ENCODE measurements at places on chromosomes 11 and 22.
A peak's percentile ranks its signal among the peaks of the same experiment; 100 is the strongest.

GRCh38 chr11:119195680-119196079, 10.4 kb downstream of the NHERF4 start:
- no peak for DNase-seq

DNA sequence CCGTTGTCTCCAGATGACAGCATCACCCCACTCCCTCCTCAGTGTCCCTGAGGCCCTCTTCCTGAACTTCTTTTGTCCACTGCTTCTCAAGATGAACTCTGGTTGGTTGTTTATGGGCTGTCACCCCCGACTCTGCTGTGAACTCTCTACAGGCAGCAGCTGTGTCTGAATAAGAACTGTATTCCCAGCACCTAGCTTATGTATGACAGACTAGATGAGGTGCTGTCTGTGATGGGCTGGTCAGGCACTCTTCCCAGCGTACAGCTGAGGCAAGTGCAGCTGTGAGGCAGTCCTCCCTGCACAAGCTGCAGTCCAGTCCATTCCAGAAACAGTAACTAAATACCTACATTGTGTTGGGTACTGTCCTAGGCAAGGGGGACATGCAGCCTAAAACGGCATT, 111.4 kb upstream of the PITPNB start:
- no peak for DNase-seq

- DNase-seq, result no peak
Observed at GRCh38 chr11:46673713-46674462, 26.5 kb downstream of the ARHGAP1 start.

GRCh38 chr22:22825213-22825593, 62.4 kb upstream of the IGLL5 start:
- no peak for DNase-seq

GRCh38 chr11:24588081-24588480, 91.2 kb downstream of the LUZP2 start:
- no peak for DNase-seq

GRCh38 chr11:100574894-100575769, 112.0 kb upstream of the ARHGAP42 start:
- DNase-seq, result no peak

DNA sequence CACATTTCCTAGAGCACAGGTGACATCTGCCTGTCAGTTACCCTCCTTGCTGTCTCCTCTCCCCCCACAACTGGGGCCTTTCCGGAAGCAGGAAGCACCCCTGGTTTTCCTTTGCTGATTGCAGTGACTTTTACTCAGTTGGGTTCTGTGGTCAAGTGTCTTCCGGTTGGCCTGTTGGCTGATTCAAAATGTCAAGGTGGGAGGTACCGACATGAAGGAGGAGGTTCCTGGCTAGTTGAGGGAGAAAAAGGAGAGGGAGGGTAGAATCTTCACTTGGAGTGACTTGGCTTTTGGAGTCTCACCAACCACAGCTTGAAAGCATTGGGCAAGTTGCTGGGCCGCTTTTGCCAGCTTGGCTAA, 9.3 kb upstream of the ADAMTS15 start:
- DNase-seq, result no peak

GRCh38 chr11:35158701-35159510, 19.9 kb downstream of the CD44 start:
- DNase-seq, result no peak

GRCh38 chr11:88619656-88620385, 282.3 kb upstream of the CTSC start:
- DNase-seq, result no peak

DNA sequence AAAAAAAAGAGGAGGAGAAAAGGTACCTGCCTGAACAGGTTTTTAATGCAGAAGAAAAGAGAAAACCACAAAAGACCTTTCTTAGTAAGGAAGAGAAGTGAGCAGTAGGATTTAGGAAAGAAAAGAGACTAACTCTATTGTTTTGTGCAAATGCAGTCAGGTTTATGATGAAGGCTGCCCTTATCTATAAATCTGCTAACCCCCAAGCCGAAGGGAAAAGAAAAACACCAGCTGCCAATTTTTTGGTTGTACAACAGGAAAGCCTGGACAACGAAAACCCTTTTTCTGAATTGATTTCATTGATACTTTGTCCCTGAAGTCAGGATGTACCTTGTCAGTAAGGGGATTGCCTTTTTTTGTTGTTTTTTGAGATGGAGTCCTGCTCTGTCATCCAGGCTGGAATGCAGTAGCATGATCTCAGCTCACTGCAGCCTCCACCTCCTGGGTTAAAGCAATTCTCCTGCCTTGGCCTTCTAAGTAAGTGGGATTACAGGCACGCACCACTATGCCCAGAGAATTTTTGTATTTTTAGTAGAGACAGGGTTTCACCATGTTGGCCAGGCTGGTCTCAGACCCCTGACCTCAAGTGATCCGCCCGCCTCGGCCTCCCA, 21.2 kb downstream of the POLD4 start:
- DNase-seq, result no peak

DNA sequence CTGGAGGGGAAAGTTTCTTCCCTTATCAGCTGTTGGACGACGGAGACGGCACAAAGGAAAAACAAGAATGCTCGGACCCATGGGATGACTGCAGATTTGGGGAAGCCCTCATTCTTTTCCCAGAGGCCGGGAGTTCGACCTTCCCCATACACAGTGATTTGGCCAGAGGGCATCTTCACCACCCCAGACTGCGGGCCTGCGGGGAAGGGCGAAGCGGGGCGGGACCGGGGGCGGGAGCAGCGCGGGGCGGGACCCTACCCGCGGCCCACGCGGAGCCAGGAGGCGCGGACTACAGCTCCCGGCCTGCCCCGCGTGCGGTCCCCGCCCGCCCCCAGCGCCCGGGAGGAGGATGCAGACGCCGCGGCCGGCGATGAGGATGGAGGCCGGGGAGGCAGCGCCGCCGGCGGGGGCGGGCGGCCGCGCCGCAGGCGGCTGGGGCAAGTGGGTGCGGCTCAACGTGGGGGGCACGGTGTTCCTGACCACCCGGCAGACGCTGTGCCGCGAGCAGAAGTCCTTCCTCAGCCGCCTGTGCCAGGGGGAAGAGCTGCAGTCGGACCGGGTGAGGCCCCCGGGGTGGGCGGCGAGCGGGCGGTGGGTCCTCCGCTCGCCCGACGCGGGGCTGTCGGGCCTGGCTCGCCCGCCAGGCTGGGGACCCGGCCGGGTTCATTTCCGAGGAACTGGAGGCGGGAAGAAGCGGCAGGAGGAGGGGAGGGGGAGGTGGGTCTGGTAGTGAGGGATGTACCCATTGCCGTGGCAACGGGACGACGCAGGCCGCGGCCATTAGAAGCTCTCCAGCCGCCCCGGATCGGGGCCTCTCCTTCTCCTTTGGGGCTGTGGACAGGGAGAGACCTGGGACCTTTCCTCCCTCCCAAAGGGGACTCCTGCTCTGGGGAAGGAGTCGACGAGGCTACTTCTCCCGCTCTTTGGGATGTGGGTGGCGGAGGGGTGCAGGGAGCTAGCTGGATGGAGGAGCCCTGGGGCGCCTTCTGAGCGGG, at the start of gene KCTD17:
Gene KCTD17, plus strand, starts transcription at position 352 of the 995 bp plus-strand sequence. Its CDS starts 19 bp downstream, at position 371.
- peak; percentile 53 for DNase-seq

- DNase-seq, result no peak
Observed at GRCh38 chr11:69173331-69173730, 17.6 kb downstream of the SMIM38 start.

GRCh38 chr11:71213696-71214552, 38.5 kb downstream of the SHANK2 start:
- DNase-seq, result no peak

- DNase-seq, result no peak
Observed at GRCh38 chr22:32482708-32483107, 8.1 kb downstream of the FBXO7 start.

- DNase-seq, result no peak
Observed at GRCh38 chr22:19824212-19824925, 30.3 kb downstream of the GNB1L start.

DNA sequence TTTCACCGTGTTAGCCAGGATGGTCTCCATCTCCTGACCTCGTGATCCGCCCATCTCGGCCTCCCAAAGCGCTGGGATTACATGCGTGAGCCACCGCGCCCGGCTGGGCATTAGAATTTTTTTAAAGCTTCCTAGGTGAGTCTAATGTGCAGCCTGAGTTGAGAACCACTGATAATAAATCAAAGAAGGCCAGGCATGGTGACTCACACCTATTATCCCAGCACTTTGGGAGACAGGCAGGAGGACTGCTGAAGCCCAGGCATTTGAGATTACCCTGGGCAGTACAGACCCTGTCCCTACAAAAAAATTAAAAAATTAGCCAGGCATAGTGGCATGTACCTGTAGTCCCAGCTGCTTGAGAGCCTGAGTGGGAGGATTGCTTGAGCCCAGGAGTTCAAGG, 13.7 kb downstream of the MEI1 start:
- DNase-seq, result no peak

DNA sequence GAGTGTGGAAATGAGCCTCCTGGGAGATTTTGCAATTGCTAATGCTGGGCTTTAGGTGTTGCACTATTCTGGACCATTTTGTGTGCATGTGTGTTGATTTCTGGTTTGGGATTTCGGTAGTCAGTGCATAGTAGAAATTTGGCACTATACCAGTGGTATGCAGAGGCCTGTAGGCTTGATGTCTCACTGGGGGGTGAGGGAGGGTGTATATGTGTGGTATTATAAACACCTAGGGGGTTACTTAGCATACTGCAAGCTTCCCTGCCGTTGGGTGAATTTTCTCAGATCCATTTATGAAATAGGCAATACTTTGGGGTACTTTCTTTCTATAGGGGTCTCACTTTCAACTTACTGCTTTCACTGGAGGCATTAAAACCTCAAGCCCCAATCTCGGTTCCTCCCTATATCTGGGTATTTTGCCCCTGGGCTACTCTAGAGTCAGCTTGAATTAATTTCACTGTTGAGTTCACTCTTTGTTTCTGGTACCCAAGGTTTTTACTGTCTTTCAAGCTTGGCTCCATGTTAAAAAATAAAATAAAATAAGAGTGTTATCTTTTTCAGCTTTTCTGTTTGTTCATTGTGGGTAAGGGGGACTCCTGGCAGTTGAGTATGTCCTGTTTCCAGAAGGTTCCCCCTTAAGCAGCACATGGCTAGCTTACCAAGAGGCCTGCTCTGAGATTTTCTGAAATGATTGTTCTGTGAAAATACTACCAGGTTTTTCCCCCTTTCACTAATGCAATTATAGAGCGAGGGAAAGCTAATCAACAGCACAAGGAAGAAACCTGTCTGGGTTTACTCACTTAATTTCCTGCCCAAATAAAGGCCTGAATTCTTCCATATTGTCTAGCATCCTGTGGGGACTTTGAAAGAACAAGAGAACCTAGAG, 45.8 kb downstream of the PPFIBP2 start:
- DNase-seq, result no peak

DNA sequence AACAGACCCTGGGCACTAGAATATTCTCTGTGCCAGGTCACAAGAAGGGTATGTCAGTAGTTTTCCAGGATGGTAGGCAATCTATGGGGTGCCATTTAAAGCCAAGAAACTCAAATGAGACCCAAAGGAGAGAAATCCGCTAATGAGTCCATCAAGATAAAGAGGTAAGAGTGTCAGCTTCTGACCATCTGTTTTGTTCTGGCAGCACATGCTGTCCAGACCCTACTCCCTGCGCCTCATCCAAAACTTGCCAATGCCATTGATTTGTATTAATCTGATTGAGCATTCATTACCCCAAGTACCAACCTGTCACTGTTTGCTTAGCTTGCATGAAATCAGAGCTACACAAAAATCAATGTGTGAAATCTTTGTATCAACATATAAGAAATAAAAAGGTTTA, 229.0 kb downstream of the BLID start:
- DNase-seq, result no peak

DNA sequence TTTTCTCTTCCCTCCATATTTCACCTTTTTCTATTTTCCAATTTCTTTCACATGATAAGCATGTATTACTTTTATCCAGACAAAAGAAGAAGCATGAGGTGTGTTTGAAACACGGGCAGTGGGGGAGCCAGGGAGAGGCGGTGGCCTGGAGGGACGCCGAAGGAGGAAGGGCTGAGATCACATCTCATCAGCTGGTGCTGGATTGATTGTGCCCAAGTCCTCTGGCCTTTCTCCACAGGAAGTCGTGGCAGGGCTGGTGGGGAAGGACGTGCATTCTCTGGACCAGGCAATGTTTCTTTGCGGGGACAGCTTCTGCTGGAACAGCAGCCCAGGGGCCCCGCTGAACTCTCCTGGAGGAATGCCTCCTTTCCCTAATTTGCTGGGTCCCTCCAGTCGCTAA, 82.9 kb downstream of the MIAT start:
- no peak for DNase-seq

DNA sequence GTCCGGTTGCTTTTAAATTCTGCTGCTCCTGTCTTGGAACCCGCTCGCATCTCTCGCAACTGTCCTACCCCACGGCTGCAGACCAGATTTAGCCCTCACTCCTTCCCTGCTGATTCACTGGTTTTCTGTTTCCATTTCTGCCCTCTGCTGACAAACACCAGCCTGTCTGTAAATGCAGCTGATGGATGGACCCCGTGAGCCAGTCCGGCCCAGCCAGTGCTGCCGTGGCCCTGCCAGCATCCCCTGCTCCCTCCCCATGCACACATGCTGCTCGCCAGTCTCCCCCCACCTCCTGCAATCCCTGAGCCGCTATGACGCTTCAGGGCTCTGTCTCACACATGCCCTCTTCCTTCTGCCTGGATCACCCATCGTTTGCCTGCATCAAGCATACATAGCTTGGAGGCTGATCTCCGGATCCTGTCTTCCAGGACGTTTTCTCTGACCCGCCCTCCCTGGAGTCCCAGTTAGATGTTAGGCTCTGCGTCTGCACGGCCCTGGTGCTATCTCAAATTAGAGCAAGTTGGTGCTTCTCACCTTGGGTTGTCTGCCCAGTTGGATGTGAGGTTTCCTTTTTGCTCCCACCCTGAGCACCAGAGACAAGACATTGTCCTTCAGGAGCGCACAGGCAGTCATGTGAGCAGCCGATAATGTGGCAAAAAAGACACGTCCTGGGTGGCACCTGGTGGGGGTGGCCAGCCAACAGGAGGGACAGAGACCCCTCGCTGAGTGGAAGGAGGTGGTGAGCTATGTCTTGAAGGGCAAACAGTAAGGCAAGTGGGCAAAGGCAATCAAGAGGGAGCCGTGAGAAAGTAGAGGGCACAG, 4.3 kb upstream of the ACR start:
- DNase-seq, result no peak

- no peak for DNase-seq
Observed at GRCh38 chr22:20145206-20145831, 5.5 kb downstream of the CCDC188 start.

DNA sequence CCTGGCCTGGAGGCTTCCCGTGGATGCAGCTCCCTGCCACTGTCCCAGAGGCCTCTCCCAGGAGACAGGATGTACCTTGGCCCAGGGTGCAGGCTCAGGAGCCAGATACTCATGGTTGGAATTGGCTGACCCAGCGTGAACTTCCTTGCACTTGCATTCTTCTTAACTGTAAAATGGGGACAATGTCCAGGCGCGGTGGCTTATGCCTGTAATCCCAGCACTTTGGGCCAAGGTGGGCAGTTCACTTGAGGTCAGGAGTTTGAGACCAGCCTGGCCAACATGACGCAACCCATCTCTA, 20.1 kb upstream of the ST3GAL4 start:
- DNase-seq, result no peak

DNA sequence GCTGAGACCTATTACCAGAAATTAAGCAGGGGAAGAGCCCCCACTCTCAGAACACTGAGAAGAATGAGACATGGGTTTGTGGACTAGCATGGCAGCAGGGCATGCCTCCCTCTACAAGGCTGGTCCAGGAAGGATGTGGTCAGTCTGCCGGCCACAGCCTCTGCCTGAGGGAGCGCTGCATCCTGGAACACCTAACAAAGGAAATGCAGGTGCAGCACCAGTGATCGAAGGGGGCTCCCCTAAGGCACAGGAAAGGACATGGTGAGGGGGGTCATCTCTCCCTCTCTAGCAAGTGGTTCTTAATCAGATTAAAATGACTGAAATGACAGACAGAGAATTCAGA, 40.6 kb upstream of the ARL14EP start:
- no peak for DNase-seq

Data from stimulated activated CD8-positive, alpha-beta memory T cell treated with anti-CD3 and anti-CD28 coated beads, Interleukin-4, amount 100 ng/mL, for 4 hours (primary cell).